CD4-positive, alpha-beta T cell (primary cell): ENCODE measurements at places on chromosomes 11 and 22.

GRCh38 chr11:92793189-92793588 lies 176.3 kb upstream of the MTNR1B start:
- no peaks in the 10 kb centered on the region for H3K36me3 ChIP-seq
- no peaks in the 10 kb centered on the region for H3K27me3 ChIP-seq
- no peaks in the 10 kb centered on the region for H3K4me1 ChIP-seq

GRCh38 chr11:59556917-59557348 lies 45.6 kb downstream of the OR4D9 start:
- H3K27me3 ChIP-seq, result no peaks in the 10 kb centered on the region
- peaks cover 47% of the 10 kb centered on the region for H3K4me1 ChIP-seq
- H3K36me3 ChIP-seq, result no peaks in the 10 kb centered on the region
- DNase-seq, result no peak
- H3K4me3 ChIP-seq, result peak overlapping the region; percentile 36

DNA sequence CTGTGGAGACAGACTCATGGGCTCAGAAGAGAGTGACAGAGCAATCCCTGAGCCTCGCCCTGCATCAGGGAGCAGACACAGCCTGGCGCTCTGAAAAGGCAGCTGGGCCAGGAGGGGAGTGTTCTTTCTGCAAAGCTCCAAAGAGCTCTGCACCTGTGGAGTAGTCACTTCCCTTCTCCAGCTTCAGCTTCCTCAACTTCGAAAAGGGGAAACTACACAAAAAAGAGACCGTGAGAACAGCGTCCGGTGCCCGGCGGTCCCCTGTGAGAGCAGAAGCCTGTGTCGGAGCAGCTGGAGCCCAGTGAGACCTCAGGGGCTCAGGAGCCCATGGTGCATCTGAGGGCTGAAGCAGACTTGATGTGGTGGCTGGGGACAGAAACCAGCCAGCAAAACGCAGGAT lies 35.1 kb downstream of the TP53I11 start:
- no peak overlapping the region for H3K4me3 ChIP-seq
- no peak for DNase-seq
- peaks cover 45% of the 10 kb centered on the region for H3K36me3 ChIP-seq
- no peaks in the 10 kb centered on the region for H3K27me3 ChIP-seq

DNA sequence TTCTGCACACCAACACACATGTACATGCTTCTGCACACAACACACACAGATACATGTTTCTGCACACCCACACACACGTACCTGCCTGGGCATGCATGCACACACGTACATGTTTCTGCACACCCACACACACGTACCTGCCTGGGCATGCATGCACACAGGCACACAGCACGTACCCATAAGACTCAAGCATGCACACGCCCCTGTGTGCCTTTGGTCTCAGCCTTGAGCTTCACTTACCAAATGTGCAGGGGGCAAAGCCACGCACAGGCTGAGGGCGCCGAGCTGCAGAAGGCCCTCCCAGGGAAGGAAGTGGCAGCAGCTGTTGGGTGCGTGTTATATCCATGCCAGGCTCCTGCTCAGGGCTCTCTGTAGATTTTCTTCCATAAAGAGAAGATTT lies 34.7 kb upstream of the SMIM38 start:
- no peak overlapping the region for H3K4me3 ChIP-seq
- DNase-seq, result no peak
- no peak overlapping the region for H3K27ac ChIP-seq
- H3K36me3 ChIP-seq, result no peaks in the 10 kb centered on the region

DNA sequence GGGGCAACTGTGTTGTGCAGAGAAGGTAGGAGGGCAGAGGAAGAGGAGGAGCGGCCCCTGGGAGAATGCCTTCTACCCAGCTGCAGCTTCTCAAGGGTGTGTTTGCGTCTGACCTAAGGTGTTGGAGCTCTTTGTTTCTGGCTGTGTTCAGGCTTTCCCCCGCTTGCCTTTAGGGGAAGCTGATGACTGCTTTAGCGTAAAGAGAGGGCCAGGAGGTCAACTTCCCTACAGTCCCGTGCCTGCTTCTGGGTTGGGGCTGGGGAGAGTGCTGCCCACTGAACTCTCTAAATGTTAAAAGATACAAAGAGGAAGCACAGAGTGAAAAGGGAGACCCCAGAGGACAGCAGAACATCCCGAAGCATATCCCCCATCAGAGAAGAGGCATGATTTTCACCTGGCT lies 99.2 kb downstream of the PTPRJ start:
- H3K4me1 ChIP-seq, result peaks cover 32% of the 10 kb centered on the region
- no peak overlapping the region for H3K4me3 ChIP-seq
- DNase-seq, result no peak
- no peaks in the 10 kb centered on the region for H3K27me3 ChIP-seq
- no peak overlapping the region for H3K27ac ChIP-seq

DNA sequence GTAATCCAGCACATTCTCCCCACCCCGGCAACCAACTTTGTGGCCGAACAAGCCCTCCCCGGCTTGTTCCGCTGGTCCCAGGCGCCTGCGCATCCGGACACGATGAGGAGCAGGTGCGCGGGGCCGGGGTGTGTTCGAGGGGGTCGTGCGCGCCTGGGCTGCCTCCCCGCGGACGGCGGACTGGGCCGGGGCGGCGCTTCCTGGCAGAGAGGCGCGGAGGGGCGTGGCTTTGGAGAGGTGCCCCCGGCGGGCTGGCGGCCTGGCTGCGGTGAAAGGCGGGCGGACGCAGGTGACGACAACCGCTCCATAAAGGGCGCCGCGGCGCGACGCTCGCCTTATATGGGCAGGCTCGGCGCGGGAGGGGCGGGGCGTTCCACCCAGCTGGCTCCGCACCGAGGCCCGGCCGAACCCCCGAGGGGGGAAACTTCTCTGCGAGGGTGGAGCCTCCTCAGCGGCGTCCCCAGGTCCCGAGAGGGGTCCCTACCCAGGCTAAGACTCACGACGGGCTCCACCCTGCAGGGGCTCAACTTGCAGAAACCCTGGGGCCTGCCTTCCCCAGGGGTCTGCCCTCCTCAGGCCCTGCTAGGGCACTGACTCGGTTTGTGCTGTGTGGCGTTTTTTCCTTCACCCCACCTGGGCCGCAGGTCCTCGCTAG lies 26.4 kb downstream of the TXN2 start:
- peaks cover 61% of the 10 kb centered on the region for H3K4me1 ChIP-seq
- H3K27me3 ChIP-seq, result no peaks in the 10 kb centered on the region
- H3K36me3 ChIP-seq, result no peaks in the 10 kb centered on the region
- DNase-seq, result peak; percentile 98
- peak overlapping the region; percentile 89 for H3K27ac ChIP-seq
- peak overlapping the region; percentile 76 for H3K4me3 ChIP-seq

- H3K27me3 ChIP-seq, result no peaks in the 10 kb centered on the region
- no peak overlapping the region for H3K4me3 ChIP-seq
- peaks cover 20% of the 10 kb centered on the region for H3K4me1 ChIP-seq
Observed at GRCh38 chr22:24285245-24285644, 14.6 kb downstream of the SPECC1L start.

DNA sequence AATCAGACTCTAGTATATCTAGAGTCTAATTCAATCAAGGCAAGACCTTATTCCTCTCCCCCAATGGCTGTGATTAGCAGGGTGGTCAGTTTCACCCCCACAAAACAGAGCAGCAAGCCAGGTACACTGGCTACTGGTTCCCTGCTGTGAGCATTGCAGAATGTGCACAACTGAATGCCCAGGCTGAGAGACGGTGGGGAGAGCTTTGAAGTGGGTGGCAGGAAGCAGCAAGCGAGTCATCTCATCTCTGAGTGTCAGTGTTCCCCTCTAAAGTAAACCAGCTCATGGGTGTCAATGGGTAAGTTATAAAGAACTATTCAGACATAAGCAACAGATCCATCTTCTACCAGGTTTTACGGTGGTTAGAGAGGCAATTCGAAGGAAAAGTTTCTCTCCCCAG lies 37.6 kb downstream of the GAB4 start:
- DNase-seq, result no peak
- H3K27me3 ChIP-seq, result peaks cover 9% of the 10 kb centered on the region
- H3K36me3 ChIP-seq, result no peaks in the 10 kb centered on the region
- H3K4me3 ChIP-seq, result no peak overlapping the region

- no peaks in the 10 kb centered on the region for H3K36me3 ChIP-seq
- H3K4me1 ChIP-seq, result peaks cover 43% of the 10 kb centered on the region
- H3K27ac ChIP-seq, result peak overlapping the region; percentile 38
- no peak overlapping the region for H3K4me3 ChIP-seq
- peak; percentile 57 for DNase-seq
Observed at GRCh38 chr11:35106595-35106994, 32.4 kb upstream of the CD44 start.

DNA sequence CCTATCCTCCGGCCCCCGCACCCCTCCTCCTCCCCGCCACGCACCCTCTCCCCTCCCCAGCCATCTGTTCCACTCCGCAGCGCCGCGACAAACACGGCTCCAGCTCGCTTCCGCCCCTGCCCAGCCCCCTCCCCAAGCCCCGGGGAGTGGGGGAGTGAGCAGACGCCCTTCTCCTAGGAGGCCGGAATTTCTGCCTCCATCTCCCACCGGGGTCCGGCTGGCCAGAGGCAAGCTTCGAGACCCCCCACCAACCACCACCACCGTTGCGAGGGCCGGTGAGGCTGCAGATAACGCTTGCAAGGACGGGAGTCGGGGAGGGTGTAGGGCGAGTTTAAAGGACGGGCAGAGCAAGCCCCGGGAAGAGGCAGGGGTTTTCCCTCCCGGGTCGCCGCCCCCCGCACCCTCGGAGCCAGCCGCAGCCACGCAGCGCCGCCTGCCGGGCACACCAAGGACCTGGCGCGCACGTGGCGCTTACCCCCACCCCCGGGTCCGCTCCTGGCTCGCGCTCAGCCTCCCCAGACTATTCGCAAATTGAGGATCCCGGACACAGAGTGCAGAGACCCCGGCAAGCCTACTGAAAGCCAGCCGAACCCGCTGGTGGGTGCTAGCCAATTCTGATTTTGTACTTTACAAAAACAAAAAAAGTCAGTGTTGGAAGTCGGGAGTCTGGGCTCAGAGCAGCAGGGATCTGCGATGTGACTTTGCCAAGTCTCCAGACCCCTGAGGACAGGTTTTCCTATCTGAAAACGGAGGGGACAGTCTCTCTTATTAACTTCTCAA lies 22.6 kb downstream of the RTN4RL2 start:
- peak overlapping the region; percentile 42 for H3K4me3 ChIP-seq
- no peak overlapping the region for H3K27ac ChIP-seq
- H3K4me1 ChIP-seq, result peaks cover 13% of the 10 kb centered on the region
- peak; percentile 36 for DNase-seq

DNA sequence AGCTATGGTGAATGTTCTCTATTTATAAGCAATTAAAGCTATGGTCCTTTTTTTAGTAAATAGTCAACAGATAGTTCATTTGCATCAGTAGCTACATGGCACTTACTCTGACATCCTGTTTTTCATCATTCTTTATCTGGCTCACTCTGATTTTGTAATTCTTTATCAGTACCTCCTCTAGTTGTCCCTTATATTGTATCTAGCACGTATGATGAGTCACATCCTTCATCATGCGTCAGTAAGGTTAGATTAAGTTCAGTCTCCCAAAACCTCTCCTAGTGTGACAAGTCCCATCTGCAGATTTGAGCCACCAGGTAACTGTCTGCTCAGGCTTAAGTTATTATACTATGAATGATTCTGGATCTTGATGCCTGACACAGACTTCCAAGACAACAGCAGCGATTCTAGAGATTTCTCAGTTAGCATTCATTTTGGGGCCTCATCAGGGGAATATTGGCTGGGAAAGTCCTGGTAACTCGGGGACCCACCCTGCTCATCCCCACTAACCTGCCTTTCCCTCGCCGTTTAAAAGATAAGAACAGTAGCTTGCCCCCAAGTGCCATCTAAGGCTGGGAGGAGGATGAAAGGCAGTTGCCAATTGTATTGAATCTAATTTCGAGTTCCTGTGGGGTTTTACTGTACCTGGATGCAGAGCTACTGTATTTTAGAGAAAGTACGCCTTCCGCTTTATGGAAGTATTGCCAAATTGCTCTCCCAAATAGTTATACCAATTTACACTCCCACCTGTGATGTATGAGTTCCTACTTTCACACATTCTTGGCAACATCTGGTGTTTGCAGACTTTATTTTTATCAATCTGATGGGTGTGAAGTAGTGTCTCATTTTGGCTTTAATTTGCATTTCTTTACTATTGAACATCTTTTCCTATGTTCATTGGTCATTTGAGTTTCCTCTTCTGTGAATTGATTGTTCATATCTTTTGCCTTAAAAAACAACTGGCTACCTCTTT lies 55.9 kb downstream of the ZC3H12C start:
- H3K27me3 ChIP-seq, result peaks cover 2% of the 10 kb centered on the region
- H3K27ac ChIP-seq, result no peak overlapping the region
- H3K4me1 ChIP-seq, result no peaks in the 10 kb centered on the region
- no peaks in the 10 kb centered on the region for H3K36me3 ChIP-seq

- no peak overlapping the region for H3K27ac ChIP-seq
- H3K36me3 ChIP-seq, result no peaks in the 10 kb centered on the region
- DNase-seq, result no peak
- H3K4me3 ChIP-seq, result no peak overlapping the region
- H3K4me1 ChIP-seq, result no peaks in the 10 kb centered on the region
Observed at GRCh38 chr11:79147731-79148130, 293.1 kb downstream of the TENM4 start.

DNA sequence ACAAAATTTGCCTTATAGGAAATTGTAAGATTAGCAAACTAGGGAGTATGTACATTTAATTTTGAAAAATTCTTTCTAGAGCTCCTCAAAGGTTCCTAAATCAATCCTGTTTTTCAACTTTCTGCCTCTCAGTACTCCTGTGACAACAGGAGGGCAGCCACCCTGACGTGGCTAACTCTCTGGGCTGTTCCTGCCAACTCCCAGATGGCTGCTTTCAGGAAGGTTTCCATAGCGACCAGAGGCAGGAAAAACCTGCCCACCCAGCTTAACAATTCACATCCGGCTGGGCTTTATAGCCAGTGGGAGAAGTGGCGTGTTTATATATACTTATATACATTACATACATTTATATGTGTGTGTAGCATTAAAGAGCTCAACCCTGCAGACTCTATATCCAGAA lies 26.5 kb downstream of the SGSM3 start:
- H3K27ac ChIP-seq, result peak overlapping the region; percentile 4
- peaks cover 55% of the 10 kb centered on the region for H3K4me1 ChIP-seq
- no peak for DNase-seq
- H3K27me3 ChIP-seq, result no peaks in the 10 kb centered on the region
- H3K36me3 ChIP-seq, result peaks cover 3% of the 10 kb centered on the region
- H3K4me3 ChIP-seq, result no peak overlapping the region

GRCh38 chr11:69726019-69726418 lies 22.2 kb upstream of the FGF19 start:
- no peak overlapping the region for H3K4me3 ChIP-seq
- no peaks in the 10 kb centered on the region for H3K4me1 ChIP-seq
- no peak for DNase-seq
- H3K36me3 ChIP-seq, result no peaks in the 10 kb centered on the region

GRCh38 chr22:30265823-30266444 lies 717 bp downstream of the OSM start:
- no peaks in the 10 kb centered on the region for H3K27me3 ChIP-seq
- H3K27ac ChIP-seq, result peak overlapping the region; percentile 99
- H3K4me3 ChIP-seq, result peak overlapping the region; percentile 94
- DNase-seq, result peak; percentile 82
- peaks cover 26% of the 10 kb centered on the region for H3K36me3 ChIP-seq
- peaks cover 65% of the 10 kb centered on the region for H3K4me1 ChIP-seq

- no peaks in the 10 kb centered on the region for H3K4me1 ChIP-seq
- no peak for DNase-seq
- H3K36me3 ChIP-seq, result no peaks in the 10 kb centered on the region
- H3K27me3 ChIP-seq, result no peaks in the 10 kb centered on the region
- no peak overlapping the region for H3K4me3 ChIP-seq
Observed at GRCh38 chr22:22193923-22194322, 50.7 kb upstream of the VPREB1 start.
